Lower leg skin (tissue), 4 donors: ENCODE measurements at places on chromosomes 2 and 18. TPM values are rescaled to one million over a fixed set of nuclear protein-coding genes. Genes with fewer than 3 reads are reported as not detected.
A peak's percentile ranks its signal among the peaks of the same experiment; 100 is the strongest.

INPP5D gene
- total RNA-seq = 12.1 TPM

DNA sequence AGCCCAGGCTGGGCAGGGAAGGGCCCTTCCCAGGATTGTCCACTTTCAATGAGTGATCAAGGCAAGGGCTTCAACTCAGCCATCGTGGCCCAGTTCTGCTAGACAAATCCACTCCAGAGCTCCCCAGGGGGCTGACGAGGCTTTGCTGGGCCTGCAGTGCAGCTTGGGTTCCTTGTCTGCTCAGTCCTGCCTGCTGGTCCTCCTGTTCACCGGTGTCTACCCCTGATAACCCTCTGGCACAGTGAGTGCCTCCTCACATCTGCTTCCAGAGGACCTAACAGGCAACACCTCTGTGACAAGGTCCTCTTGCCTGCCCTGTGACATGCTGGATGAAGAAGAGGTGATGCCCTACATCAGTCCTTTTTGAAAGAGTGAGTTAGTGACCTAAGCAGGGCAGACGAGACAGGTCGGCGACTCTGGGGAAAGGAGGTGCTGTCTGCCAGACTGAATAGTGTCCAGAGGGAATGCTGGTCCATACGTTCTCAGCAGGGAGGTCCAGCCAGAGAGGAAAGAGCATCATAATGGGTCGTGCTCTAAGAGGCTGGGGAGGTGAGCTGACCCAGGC is 20.9 kb upstream of the KCNF1 start:
- no peak for DNase-seq

- peak; percentile 75 for DNase-seq
Measured at GRCh38 chr2:9380702-9381628, 42.4 kb downstream of the ITGB1BP1 start.

DNA sequence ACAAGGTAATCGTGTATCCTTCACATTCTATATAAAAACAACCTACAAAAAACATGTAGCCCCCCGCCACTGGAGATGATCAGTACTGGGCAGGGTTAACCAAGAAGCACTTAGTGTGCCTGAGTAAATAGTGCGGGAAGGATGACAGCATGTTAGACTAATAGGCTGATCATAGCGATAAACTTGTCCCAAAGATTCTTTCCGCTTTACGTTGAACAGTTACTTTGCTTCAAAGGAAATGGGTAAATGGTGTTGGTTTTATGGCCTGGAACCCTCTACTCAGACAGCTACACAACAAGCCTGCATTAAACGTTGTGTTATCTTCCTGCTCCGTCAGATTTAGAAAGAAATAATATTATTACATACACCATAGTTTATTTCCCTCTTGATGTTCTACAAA is 67.7 kb downstream of the CTAGE1 start:
- no peak for DNase-seq

- no peak for DNase-seq
Measured at GRCh38 chr2:197577446-197577845, 61.6 kb downstream of the MOB4 start.

GRCh38 chr2:186429104-186429503 is 57.0 kb upstream of the ZC3H15 start:
- DNase-seq = no peak

DNA sequence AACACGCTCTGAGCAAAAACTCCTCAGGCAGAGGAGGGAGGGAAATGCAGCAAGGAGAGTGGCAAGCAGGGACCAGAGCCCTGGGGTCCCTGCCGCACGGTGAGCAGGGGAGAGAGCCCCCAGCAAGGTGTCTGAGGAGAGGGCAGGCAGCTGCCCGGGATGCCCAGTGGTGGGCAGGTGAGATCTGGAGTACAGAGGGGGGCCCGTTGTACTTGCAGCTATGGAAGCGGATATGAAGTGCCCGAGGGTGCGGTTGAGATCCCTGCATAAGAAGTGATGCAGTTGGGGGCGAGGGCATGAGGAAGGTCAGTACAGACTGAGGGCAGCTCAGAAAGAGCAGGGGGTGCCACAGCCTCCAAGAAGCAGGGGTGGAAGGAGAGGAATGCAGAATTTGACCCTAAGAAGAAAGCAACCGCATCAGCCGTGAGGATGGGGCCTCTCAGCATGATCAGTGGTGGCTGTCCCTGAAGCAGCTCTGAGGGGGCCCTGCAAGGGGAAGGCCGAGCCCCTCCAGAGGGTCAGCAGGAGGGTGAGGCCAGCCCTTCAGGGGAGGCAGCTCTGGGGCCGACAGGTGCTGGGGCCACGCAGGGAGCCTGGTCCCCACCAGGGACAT is 29.4 kb downstream of the MTERF4 start:
- no peak for DNase-seq

GRCh38 chr2:10065773-10066055 is 14.5 kb downstream of the CYS1 start:
- no peak for DNase-seq

PPIL3 gene
- 23.8 TPM for total RNA-seq

GRCh38 chr2:172791953-172792352 is 56.3 kb downstream of the RAPGEF4 start:
- DNase-seq = no peak

NEUROD1 gene
- total RNA-seq = not detected

DNA sequence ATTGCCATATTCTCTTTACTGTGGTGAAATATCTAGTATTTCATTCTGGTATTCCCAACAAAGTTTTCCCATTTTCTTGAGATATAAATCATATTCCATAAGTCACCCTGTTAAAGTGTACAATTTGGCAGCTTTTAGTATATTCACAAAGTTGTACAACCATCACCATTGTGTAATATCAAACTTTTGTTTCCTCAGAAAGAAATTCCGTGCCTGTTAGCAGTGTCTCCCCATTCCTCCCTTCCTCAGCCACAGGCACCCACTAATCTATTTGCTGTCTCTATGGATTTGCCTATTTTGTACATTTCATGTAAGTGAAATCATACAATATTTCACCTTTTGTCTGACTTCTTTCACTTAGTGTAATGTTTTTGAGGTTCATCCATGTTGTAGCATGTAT is 19.7 kb downstream of the NCOA1 start:
- no peak for DNase-seq

- no peak for DNase-seq
Measured at GRCh38 chr2:109527846-109528705, 85.7 kb downstream of the SEPTIN10 start.

DNA sequence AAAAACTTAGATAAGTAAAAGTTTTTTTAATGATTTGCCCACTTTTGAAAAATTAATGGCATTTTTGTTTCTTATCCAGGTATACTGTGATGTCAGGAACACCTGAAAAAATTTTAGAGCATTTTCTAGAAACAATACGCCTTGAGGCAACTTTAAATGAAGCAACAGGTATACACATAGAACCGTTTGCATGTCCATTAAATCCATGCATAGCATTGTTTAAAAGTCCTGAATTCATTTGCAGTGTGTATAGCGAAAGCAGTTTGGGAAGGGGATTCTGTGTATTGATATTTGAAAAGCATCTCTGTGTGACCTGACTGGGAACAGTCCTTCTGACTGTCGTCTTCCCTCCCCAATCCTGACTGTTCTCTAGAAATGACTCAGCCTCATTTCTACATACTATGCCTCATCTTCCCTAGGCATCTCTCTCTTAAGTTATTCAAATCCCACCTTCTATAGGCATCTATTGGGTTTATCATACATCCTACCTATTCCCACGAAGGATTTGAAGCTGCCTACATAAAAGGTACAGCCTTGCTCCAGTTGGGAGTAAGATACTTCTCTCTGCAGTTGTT is 79.2 kb upstream of the MAP3K20 start:
- DNase-seq = no peak

GRCh38 chr2:16960579-16960978 is 294.9 kb upstream of the CYRIA start:
- no peak for DNase-seq

DNA sequence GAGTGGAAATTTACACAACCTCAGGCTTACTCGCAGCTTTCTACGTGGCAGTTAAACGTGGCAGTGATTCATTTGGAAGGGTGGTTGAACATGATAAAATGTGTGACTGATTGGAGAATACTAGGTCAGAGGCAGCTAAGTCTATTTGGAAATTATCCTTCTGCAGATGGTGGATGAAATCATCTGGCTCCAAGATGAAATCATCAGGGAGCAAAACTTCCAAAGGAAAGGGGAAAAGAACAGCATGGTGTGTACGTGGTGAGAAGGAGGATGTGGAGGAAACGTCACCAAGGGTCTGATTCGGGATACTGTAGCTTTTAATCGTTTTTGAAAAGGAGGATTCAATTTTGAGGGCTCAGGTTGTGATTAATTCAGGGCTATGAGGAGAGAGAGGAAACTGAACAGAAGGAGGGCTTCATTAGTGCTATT is 47.9 kb downstream of the COL3A1 start:
- DNase-seq = peak; percentile 27
